ENCODE measurements at places on chromosomes 5 and 9.

- DNase-seq, result no peak
Observed at GRCh38 chr5:163607256-163607655, 101.8 kb downstream of the MAT2B start.

DNA sequence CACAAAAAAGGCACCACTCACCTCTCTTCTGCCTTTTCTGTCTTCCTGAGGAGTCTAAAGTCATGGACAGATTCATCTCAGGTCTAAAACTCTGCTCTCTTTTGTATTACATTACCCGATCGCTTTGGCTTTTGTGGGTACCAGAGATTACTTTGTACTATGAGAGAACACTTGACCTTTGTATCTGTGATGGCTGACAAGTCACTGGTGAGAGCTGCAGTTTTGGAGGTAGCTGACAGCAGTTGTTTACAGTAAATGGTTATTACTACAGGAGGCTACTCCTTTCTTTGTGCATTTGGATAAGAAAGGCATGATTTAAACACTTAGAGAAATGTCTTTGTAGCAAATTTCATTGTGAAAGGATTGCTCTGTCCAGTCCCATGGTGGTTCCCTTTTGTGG lies 307.3 kb downstream of the FBXL17 start:
- no peak for DNase-seq

DNA sequence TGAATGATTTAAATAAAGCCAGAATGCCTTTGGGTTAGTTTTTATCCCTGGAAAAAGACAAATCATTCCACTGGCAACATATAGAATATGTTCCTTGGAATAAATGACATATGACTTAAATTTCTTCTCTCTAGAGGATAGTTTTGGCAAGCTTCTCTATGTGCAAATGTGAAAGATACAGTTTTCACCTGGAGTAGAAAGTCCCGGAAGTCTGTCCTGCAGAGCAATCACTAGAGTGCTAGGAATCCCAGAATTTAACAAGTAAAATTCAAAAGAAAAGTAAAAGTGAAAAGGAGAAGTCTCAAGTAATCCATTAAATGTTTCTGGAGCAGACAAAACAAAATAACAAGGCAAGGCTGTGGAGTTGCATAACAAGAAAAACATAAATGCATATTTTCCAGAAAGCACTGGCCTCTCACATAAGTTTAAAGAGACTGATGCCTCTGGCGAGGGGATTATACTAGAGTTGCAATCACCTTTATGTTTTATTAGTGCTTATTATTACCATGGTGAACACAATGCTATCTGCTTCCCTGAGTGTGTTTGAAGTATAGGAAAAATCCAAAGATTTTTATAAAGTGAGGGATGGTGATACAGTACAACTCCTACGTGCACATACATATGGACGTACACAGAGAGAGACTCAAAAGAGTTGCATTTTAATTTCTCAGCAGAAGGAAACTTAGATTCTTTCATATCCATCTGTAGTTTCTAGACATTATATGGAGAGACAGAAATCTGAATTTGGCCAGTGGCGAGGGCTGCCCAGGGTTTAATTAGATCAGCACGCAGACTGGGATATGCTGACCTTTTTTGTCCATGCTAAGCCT lies 188.3 kb upstream of the ANKRD55 start:
- DNase-seq, result no peak

- DNase-seq, result no peak
Observed at GRCh38 chr5:56297851-56298250, 64.7 kb upstream of the ANKRD55 start.

- DNase-seq, result no peak
Observed at GRCh38 chr5:61498121-61498520, 166.1 kb downstream of the ZSWIM6 start.

- no peak for DNase-seq
Observed at GRCh38 chr9:38024036-38024681, 44.9 kb downstream of the SHB start.

GRCh38 chr9:93111001-93111370 lies 15.0 kb downstream of the CARD19 start:
- DNase-seq, result no peak

DNA sequence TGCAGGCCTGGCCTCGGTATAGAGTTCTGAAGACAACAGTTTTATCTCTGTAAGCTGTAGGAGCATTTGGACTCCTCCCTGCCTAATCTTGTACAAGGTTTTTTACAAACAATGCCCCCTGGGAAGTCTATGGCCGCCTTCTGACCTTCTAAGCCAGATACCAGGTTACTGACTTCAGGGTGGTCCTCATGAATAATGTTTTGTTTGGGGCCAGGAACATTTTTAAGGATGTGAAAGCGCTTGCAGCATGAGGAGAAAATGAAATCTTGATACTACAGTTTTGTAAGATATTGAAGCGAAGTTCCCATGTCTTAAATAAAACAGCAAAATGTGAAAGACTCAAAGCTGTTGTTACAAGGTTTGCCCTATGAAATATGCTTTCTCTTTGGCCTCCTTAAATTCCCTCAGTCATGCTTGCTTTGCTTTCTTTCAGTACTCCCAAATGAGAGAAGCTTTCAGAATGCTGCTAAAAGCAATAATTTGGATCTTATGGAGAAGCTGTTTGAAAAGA lies 5.2 kb downstream of the ANKDD1B start:
- DNase-seq, result no peak

DNA sequence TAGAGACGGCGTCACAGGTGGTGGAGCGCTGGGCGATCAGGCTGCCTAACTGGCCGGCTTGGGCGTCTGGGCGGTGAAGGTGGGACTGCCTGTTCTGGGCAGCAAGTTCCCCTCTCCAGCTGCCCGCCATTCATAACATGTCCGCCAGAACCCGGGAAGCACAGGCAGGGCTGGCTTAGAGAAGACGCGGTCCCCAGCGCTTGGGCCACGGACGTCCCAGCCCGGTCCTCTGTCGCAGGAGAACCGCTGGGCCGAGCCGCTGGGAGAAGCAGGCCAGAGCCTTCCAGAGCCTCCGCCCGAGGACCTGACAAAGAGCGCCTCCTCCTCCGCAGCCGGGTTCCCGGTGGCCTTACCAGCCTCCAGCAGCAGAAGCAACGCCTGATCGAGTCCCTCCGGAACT lies 15.2 kb upstream of the HAND1 start:
- no peak for DNase-seq

DNA sequence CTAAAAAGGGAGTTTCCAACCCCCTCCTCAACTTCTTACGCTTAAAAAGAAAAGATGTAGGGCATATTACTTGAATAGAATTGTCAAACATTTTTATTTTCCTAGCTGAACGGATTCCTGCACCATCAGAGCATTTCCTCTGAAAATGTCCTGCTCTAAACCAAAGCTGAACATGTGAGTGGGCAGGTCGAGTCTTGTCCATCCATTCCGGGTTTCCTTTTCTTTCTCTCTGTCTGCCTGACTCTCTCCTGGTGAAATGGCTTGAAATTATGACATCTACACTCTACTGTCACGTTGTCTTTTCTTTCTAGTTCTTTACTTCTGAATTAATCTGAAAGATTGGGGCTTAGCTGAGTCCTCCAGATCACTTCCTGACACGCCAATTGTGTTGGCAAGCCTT lies 39.2 kb upstream of the PTPN3 start:
- DNase-seq, result no peak

GRCh38 chr9:16043756-16044578 lies 491.1 kb downstream of the CCDC171 start:
- no peak for DNase-seq

DNA sequence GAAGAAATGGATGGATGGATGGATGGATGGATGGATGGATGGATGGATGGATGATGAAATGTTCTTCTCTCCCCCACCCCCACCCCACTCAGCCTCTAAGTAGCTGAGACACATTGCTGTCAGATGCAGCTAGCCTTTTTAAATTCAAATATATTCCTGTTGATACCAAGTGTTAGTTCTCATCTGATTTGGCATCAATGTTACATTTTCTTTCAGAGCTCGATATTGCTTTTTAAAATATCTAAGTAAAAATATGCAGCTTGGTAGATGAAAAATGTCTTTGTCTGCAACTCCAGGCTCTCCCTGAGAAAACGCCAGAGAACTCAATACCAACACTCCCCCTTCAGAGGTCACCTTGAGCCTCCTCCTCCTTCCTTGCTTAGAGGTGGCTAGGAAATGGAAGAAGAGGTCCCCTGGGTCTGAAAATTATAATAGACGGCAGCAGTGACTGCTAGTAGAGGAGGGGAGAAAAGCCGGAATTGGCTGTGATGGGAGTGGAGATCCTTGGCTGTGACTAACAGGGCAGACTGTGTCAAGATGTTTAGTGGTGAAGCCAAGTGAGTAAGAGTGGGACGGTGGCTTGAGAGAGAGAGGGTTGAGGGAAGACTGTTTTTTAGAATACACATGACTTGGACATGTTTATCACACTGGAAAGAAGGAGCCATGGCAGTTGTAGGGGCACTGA lies 156.0 kb downstream of the ZNF462 start:
- no peak for DNase-seq

DNA sequence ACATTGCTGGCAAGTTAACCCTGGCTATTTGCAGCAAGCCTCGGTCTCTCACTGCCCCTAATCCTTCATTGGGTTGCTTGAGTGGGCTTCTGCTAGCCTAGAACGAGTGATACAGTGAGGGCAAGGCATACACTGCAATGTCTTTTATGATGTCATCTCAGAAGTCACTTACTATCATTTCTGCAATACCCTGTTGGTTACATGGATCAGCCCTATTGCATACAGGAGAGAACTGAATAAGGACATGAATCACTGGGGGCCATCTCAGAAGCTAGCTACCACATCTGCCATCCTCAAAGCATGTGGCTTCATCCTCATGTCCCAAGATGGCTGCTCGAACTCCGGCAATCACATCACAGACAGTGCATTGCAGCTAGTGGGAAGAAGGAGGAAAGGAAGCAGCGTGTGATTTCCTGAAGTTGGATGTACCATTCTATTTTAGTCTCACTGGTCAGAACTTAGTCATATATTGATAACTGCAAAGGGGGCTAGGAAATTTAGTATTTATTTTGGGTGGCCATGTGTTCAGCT lies 33.3 kb upstream of the CDKN2AIPNL start:
- DNase-seq, result no peak

- no peak for DNase-seq
Observed at GRCh38 chr5:91379246-91379913, 3.7 kb downstream of the ARRDC3 start.

DNA sequence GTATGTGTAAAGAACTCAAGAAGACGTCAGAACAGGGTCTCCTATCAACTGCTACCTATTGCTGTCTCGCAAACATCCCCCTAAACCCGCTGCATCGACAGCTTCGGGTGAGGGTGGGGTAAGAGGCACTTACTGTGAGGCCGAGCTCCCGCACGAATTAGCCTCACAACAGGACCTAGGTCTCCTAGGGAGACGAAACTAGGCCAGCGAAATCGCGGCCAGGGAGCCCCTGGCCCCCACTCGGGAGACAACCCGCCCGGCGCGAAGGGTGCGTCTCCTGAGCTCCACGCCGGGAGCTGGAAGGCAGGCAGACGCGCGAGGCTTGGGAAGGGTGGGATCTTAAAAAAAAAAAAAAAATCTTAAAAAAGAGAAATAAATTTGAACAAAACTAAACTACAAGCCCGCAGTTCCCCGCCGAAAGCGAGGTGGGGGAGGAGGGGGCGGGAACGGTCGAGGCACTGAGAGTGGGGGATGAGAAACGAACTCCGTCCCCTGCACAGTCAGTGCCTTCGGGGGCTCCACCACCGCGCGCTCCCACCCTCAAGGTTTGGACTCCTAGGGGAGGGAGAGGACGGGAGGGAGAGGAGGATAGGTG lies 33.0 kb upstream of the NFIB start:
- DNase-seq, result no peak

DNA sequence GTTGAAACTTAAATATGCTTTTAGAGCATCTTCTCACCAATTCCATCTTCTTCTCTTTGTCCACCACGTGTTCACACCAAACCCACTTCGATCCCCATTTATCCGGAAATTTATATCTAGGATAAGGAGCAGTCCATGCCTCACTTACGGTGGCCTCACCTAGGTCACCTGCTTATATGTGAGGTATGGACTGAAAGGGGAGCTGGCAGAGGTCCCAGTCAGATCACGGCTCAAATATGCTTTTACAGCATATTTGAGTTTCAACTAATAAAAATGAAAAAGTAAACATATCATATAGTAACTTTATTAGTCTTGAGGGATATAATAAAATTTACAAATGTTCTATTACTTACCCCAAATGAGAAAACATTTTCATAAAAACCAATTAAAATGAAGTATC lies 508.4 kb downstream of the CDH18 start:
- DNase-seq, result no peak

GRCh38 chr9:19409401-19410194 lies 789 bp downstream of the ACER2 start:
- no peak for DNase-seq

DNA sequence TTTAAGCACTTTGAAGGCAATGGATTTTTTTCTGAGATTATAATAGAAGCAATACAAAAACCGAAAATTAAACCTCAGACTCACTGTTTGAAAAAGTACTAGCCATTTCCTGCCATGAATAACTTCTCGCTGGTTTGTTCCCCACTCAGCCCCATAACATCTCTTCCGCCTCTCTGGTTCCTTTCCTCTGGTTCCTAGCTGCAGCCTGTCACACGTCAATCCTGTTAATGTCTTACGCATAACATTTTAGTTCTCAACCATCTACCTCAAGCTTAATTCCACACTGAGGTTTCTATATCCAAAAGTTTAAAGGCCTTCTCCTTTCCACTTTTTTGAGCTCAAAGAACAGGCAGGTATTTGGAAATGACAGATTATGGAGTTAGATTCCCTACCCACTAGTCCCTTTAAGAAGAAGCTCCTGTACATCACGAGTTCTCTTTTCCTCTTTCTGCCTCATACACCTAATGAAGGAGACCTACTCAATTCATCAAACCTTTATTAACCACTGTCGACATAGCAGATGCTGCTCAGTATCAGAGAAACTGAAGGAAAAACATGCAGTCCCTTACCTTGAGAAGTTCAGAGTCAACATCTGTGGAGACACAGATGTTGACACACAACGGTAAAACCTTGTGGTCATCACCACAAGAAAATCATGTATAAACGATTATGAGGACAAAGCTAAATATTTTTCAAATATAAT lies 243.0 kb upstream of the PTGER4 start:
- no peak for DNase-seq

DNA sequence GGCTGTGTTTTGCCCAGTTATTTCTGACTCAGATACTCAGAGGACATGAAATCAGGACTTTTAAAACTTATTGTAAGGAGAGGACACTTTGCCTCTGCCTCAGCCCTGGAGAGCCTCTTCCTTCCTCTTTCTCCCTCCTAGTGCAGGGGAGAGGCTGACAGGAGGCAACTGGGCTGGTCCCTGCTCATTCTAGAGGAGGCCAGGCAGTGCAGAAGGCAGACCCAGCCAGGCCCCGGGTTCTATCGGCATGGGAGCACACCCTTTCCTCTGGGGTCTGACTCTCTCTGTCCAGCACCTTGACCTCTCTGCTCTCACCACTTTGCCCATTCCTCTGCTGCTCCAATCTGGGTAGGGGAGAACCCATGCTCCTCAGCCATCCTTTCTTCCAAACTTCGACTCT lies 16.0 kb upstream of the SMIM32 start:
- no peak for DNase-seq

GRCh38 chr9:91985692-91986091 lies 35.7 kb upstream of the ROR2 start:
- DNase-seq, result no peak

DNA sequence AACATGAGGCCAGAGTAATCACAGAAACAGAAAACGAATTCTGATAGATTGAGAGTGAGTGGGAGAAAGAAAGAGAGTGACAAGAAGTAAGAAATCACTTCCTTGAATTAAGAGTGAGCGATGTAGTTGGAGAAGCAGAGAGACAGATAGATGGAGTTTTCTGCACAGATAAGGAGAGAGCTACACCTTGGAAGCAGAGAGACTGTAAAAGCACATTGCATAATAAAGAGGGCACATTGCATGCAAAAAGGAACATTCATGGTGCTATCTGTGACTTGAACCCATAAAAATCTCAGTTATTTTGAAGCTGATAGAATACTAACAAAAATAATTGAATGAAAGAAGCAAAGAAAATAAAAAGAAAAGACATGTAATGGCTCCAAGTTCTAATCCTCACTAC lies 943.8 kb downstream of the NR2F1-AS1 start:
- DNase-seq, result no peak

All from cortex of kidney (tissue), 1 donor.